ENCODE measurements at places on chromosomes 2 and 18.

- no peak for DNase-seq
These were observed 891.2 kb downstream of the BCL11A start for GRCh38 chr2:59662127-59662861.

DNA sequence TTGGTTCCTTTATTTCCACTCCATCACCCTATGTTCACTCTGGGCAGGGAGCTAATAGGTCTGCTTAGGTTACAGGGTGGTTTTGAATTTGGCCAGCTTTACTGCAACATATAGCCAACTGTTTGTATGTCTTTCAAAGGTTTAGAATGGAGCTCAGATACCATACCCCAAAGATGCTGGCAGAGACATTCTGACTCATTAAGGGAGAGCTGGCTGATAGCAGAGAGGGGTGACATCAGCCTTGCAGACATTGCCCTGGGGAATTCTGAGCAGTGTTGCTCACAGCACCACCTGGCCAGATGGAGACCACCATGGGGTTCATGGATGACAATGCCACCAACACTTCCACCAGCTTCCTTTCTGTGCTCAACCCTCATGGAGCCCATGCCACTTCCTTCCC, 2.1 kb downstream of the PROKR1 start:
- no peak for DNase-seq

DNA sequence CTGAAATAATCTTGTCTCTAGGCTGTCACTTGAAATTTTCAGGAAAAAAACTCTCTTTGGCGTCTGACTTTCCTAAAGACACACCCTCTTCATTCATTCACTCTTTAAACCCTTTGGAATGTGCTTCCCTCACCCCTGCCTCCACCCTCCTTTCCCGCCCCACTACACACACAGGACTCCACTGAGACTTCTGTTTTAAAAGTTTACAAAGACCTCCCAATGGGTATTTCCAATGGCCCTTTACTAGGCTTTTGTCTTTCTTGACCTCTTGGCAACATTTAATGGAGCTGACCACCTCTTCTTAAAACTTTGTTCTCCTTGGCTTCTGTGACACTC, 96.1 kb downstream of the RBMS1 start:
- DNase-seq, result no peak

DNA sequence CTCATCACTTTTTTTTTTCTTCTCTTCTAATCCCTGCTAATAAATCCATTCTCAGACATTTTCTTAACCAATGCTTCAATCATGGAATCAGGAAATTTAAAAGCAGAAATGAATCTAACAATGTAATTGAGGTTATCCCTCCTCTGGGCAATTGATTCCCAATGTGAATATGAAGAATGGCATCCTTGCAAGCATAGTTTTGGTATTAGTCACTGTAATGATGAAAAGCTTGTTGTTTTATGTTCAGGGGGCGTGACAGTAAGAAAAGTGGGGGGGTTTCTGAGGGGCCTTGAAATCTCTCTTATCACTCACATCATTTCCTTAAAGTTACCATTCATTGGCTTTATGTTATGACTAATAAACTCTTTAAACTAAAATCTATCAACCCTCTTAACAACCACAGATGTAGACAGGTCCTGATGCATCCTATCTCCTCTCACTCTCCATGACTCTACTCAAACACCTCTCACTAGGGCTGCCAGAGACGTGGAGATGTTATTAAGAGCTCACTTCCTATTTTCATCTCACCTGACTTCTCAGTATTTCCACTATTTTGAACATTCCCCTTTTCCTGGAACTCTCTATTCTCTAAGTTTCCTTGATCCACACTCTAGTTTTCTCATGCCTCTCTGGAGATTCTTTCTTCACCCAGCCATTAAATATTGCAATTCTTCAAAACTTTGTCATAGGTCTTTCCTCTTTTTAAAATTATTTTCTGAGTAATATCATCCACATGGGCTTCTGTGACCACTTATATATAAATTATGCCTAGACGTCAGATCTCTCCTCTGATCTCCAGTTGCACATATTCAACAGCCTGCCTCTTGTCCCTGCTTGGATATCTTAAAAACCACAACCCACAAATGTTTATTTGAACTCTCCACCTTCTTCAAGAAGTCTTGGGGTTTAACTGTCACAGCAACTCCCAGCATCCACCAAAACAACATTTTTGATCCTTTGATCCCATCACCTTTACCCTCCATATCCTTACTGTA, 332.9 kb downstream of the CDH2 start:
- no peak for DNase-seq

GRCh38 chr2:41932241-41933045, 115.4 kb upstream of the PKDCC start:
- DNase-seq, result peak; percentile 52

- DNase-seq, result no peak
These were observed 35.1 kb downstream of the MYO7B start for GRCh38 chr2:127570282-127571250.

GRCh38 chr2:85096616-85097015, 36.6 kb upstream of the TCF7L1 start:
- DNase-seq, result no peak

GRCh38 chr2:159140070-159140769, 146.3 kb downstream of the WDSUB1 start:
- no peak for DNase-seq

GRCh38 chr2:233462202-233462785, 104.3 kb downstream of the USP40 start:
- DNase-seq, result no peak

- no peak for DNase-seq
These were observed 25.3 kb downstream of the SFTPB start for GRCh38 chr2:85642725-85643124.

GRCh38 chr18:56257205-56257604, 381.2 kb downstream of the TXNL1 start:
- no peak for DNase-seq

DNA sequence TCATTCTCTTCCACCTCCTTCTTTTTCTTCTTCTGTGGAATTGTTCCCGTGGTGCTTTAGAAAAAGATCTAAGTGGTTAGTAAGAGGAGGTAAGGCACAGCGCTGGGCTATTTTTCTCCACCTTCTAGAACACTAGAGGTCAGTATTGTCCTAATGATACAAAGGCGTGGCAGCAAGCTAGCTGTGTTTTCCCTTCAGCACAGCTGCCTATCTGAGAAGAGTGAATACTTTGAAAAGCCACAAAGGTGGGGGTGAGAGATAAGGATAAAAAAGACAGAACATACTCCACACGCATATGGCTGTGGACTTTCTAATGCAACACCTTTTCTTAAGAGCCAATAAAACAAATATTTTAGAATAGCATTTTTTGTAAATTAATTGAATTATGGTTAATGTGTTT, 2.1 kb downstream of the CNTNAP5 start:
- no peak for DNase-seq

DNA sequence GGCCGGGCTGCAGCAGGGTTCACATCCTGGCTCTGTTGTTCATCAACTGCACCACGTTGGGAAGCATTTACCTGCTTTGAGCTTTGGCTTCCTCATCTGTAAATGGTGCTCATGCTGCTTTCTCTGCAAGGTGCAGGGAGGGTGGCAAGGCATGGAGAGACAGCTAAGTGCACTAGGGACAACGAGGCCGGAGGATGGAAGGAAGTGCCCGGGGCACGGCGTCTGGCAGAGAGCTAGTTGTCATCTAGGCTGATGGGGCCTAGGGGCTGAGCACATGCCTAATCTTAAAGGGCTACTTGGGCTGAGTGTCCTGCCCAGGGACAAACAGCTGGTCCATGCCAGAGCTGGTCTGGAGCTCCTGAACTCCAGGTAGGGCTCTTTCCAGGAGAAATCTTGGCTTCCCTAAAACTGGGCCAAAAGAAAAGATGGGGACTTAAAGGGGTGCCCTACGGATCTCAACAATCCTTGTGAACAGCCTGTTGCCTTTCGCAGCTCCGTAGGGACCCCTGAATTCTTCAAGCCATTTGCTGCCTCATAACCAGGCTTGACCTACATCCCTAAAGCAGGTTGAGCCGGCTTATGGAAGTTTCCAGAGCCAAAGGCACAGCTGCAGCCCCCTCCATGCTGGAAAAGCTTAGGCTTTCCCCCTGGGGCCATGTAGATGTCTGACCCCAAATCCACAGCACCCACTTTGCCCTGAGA, 130.8 kb downstream of the SMAD7 start:
- no peak for DNase-seq

DNA sequence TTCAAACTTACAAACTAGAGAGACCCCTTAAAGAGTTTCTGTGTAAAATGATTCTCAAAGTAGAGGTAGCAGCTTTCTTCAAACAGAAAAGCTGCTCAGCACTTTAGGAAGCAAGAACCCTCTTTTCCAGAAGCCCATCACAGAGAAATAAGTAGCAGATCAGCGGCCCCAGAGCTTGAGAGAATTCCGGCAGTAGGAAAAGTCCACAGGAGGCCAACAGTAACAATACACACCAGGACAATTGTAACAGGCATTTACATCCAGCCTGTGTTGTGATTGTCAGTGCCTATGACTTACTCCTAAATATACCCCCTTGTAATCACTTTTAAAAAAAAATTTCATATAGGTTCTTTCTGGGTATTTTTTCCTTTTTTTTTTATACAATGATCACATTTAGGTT, 161.4 kb upstream of the ACVR2A start:
- no peak for DNase-seq

DNA sequence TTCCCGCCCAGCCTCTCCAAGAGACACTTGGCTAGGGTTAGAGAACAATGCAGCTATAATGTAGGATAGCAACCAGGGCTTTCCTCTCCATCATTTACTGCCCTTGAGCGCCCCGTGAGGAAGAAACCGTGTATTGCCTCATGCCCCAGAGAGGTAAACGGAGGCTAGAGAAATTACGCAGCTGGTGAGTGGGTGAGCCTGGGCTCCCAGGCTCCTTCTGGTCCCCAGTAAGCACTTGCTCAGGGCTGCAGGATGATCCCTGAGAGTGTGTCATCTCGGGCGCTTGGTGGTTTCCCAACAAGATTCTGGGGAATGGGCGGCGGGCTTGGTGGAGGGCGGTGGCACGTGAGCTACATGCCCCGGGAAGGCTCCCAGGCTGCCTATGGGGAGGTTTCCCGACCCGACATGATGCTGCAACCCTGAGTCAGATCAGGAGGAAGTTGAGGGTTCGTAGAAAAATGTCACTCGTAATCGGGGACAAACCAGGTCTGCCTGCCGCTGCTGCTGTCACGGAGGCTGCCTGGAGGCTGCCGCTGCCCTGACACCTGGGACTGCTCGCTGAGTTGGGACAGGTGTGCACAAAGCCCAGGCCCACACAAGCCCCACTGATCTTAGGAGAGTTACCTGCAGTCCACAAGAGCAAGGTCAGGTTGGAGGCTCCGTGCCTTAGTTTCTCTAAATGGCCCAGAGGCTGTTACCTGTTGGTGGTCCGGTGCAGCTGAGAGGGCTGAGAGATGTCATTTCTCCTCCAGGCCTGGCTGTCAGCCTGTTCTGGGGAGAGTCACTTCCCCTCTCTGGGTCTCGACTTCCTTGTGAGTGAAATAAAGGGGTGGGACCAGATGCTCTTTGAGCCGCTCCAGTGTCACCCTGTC, at the start of gene GPR55:
Gene GPR55 (minus strand): TSS at position 773 of the 872 bp plus-strand sequence. CDS start 14,280 bp downstream, outside the sequence.
- DNase-seq, result peak; percentile 50

GRCh38 chr18:6256521-6256920, 158.2 kb downstream of the L3MBTL4 start:
- no peak for DNase-seq

DNA sequence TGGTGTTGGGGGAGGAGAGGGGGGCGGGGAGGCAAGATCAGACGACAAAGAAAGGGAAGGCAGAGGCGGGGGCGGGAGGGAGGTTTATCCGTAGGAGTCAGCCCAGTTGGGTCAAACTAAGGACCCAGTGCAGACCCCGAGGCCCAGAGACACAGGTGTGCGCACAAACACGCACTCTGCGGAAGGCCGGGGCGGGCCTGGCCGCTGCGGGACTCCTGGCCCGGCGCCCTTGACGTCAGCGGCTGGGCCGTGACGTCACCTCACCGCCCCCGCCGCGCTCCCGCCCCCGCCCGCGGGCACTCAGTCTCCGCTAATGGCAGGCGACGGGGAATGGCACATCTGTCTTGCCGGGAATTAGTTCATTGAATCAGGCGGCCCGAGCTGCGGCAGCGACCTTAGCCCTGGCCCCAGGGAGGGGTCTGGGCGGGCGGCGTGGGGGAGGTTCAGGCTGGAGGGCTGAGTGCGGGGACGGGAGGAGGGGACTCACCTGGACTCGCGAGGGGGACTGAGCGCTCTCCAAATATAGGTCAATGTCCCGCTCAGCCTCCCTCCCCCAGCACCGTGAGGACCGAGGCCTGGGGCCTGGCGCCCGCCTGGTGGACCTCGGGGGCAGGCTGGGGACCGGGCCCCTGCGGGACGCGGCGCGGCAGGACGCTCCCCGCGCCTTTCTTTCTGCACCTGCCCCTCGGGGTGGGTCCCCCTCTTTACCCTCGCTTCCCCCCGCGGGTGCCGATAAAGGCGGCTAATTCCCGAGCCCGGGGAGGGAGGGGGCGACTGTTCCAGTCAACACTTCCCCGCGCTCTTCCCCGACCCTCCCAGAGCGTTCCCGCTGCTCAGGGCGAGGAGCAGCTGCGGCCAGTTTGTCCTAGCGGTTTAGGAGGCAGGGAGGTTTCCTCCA, 15.5 kb upstream of the ECEL1 start:
- no peak for DNase-seq

DNA sequence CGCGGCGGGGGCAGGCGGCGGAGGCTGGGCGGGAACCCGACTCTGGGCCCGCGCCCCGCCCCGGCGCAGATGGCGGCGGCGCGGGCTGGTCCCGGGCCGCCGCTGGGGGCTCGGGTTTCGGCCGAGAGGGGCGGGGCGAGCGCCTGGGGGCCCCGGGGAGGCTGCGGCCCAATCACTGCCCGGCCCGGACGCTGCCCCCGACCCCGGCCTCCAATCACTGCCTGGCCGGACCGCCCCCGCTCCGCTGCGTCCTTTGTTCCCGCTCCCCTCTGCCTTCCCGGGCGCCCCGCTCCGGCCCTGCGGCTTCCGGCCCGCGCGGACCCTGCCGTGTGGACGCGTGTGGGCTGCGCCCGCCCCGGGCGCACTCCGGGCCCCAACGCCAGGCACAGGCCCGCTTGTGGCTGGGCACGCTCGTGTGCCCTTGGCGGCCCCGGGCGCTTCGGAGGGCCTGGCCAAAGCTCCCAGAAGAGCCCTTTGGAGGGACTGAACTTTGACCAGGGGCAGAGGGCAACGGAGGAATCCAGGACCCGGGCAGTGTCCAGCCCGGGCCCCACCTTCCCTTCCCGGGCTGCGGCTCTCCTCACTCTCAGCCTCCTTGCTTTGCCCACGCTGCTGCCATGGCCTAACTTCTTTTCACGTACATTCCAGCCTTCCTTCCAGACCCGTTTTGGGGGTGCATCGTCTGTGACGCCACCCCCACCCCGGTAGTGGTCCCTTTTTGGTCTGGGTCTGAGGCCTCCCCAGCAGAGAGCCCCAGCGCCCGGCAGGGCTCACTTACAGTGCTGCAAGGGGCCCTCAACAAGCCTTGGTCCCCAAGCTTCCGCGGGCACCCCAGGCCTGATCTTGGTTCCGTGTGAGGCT, 27.1 kb upstream of the PTMA start:
- peak; percentile 81 for DNase-seq

DNA sequence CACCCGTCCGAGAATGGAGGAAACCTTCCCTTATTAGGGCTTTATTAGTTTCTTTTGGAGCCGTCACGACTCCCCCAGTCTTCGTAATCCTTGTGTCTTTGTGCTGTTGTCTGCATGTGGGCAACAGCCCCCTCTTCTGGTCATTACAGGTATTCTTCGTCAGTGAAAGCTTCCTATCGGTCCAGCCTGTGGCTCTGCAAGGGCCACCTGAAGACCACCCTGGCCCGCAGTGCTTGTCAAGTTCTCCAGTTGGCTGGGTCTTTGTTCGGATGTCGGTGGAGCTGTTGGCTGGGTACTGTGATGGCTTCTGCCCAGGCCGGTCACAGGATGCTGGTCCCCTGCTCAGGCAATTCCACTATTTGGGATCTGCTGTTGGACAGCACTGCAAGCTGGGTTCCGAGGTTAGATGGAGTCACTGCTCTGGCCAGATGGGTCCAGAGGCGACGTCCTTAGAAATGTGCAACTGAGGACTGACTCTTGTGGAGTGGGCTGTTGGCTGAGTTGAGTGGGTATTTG, 19.2 kb downstream of the E2F6 start:
- DNase-seq, result peak; percentile 62
